ENCODE measurements at places on chromosomes 11 and 22. TPM values are rescaled to one million over a fixed set of nuclear protein-coding genes. Genes with fewer than 3 reads are reported as not detected.

DNA sequence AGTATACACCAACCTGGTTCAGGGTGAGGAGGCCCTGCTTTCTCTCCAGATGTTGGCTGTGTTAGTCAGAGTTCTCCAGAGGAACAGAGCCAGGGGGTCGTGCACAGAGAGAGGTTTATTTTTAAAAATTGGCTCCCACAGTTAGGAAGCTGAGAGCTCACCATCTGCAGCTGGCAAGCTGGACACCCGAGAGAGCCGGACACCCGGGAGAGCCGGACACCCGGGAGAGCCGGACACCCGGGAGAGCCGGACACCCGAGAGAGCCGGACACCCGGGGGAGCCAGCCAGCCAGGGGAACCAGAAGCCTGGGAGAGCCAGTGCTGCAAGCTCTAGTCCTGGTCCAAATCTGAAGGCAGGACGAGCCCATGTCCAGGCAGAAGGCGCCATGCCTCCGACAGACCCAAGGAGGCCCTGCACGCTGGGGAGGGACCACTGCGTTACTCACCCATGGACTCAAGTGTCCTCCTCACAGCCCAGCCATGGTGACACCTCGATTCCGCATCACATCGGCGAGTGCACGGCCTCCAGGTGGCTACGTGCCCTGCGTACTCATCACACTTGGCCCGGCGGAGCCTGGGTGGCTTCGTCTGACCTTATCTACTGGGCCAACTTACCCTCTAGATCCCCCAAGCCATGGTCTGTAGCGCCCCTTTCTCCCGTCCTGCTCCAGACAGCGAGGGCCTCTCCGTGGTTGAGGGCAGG lies 99.0 kb downstream of the BRD1 start:
- no peak for DNase-seq

DNA sequence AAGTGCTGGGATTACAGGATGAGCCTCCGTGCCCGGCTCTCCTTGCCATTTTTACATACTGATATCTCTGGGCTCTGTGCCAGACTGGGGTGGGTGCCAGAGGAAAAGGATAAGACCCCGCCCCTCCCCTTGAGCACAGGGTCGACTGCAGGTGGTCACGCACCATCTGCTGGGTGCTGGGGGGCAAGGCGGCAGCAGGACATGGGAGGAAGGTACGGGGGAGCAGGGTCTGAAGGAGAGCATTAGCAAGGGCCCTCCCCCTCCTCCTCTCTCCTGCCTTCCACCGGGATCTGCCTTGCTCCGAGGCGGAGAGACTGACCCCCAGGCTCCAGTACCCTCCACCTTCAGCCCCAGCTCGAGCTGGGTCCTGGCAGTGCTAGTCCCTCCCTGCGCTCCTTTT lies 9.7 kb upstream of the PGA3 start:
- no peak for DNase-seq

- DNase-seq, result no peak
Measured at GRCh38 chr22:34784056-34784455, 281.9 kb upstream of the ISX start.

GRCh38 chr11:58787903-58788302 lies 56.2 kb upstream of the GLYAT start:
- no peak for DNase-seq

DNA sequence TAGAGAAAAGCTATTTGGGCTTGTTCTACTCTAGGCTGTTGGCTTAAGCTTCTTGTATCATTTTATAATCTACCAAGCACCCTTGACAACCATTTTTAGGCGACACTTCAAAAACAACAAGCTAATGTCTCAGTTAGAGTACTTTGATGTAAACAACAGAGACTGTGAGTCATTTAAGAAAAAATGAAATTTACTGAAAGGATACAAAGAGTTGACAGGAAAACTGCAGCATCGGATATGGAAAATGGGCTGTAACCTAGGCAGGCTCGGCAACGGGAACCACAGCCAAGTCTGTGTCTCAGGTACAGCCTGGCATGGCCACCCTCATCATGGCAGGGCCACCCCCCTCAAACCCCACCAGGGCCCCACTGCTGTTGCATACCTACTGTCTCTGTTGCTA lies 4.4 kb upstream of the RNF169 start:
- DNase-seq, result peak; percentile 48

DNA sequence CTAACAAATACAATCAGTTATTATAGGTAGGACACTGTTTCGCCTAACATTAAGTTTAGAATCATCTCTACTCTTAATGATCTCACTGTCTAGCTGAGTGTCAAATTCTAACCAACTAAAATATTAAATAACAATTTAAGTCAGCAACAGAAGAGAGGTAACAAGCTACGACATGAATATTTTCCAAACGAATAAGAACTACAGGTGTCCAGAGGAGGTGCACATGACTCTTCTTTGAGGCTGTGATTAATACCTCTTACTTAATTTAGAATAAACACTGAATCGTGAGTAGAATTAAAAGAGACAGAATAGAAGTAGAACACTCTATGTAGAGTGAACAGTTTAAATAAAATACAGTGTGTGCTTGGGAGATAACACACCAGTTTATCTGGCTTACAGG lies 619.0 kb upstream of the ARHGAP42 start:
- no peak for DNase-seq

DNA sequence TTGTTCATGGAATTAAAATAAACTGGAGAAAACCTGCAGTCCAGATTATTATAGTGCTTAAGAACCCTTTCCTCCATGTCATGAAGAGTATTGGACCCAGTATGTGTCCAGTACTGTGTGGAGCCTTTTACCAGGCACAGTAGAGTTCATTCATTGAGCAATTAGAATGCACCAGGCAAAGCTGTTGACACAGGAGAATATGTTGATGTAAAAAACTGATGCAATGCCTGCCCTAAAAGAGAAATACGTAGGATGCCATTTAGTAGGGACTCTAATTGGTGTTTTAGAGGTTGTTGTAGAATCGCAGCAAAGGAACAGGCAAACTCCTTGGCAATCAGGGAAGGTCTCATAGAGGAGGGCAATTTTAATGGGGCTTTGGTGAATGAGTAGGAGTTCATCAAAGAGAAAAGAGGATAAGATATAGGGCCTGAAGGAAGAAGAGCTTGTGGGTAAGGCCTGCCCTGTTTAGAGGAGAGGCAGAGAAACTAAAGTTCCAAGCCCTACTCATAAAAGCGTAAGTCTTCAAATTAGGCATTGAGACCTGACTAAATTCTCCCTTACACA lies 126.4 kb downstream of the SEZ6L start:
- DNase-seq, result no peak

DNA sequence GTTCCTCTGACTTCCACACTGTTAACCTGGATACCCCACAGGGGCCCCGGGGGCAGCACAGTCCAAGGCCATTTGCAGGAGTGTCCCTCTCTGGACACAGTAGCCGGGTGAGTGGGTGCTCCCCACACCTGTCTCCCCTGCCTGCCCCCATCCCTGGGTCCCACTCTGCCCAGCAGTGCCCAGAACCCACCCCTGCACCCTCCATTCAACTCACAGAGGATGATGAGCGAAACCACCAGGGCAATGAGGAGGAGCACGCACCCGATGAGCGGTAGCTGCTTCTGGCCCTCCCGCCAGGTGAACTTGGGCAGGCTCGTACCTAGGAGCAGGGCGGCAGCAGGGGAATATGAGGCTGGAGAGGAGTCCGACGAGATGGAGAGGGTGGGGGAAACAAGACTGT lies 12.2 kb downstream of the TMPRSS13 start:
- no peak for DNase-seq

DNA sequence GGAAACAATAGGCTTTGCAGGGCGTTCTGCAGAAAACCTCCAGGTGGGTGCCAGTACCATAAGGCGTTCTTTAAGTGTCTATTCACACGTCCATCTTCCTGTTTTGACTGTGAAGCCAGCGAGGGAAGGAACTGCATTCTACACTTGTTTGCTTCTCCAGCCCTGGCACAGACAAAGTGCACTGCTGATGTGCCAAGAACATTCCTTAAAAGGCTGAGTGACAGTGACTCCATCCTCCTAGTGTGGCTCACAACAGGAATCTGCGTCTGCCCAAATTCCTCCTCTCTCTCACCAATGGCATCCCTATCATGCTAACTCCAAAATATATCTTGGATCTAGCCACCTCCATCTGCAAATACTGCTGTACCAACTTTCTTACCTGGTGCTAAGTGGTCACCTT lies 407.4 kb upstream of the SYN3 start:
- DNase-seq, result no peak

DNA sequence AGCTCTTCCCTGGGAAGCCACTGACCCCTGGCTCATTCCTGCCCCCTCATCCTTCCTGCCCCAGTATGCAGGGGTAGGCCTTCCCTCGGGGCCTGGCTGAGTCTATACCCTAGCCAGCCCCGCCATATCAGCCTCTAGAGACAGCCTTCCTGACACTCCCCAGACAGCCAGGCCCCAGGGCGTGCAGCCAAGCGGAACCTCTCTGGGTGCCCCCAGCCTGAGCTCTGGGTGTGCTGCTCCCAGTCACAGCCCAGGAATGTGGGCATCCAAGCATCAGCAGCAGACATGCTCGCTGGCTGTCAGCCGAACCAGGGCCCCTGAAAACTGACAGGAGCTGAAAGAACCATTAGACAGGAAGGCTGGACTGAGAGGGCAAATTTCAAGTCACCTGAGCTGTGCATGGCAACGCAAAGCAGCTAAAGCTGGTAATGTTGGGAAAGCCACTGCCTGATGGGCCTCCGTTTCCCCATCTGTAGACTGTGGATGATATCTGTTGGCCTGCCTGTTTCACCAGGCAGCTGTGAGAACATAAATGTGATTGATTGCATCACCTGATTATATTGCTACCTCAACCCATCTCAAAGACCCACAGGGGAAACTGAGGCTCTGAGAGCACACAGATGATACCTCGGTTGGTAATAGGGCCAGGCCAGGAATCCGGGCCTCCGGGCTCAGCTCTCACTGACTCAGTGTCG lies 93.2 kb downstream of the LRRC32 start:
- peak; percentile 68 for DNase-seq

DNA sequence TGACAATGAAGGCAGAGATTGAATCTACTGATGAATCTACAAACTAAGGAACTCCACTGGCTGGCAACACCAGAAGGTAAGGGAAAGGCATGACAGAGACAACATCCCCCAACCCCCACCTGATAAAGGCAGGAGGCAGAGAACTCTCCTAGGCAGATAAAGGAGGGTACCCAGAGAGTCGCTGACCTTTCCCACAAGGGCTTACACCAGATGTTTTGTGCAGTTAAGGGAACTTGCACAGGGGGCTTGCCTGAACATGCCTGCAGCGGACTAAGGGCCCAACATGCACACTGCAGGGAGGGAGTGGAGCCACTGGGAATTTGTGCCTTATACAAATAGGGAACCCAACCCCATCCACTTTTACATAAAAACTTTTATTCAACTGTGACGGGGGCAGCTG lies 1996.9 kb upstream of the RAG2 start:
- DNase-seq, result no peak

DNA sequence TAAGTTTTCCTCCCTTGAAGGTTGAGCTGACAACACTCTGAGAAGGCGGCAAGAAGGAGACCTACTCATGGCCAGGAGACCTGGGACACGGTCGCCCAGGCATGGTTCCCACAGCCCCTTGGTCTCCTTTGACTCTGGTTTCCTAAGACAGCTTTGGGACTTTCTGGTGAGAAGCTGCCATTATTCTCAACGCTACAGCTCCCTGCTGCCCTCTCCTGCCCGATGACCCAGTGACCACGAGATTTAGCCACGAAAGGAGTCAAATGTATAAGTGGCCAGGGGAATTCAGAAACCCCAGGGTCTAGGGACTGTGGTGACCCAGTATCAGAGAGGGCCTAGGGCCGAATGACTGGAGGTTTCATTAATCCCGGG lies 699 bp upstream of the SDF2L1 start:
- peak; percentile 79 for DNase-seq

- DNase-seq, result no peak
Measured at GRCh38 chr22:49567899-49568750, 259.5 kb downstream of the BRD1 start.

DNA sequence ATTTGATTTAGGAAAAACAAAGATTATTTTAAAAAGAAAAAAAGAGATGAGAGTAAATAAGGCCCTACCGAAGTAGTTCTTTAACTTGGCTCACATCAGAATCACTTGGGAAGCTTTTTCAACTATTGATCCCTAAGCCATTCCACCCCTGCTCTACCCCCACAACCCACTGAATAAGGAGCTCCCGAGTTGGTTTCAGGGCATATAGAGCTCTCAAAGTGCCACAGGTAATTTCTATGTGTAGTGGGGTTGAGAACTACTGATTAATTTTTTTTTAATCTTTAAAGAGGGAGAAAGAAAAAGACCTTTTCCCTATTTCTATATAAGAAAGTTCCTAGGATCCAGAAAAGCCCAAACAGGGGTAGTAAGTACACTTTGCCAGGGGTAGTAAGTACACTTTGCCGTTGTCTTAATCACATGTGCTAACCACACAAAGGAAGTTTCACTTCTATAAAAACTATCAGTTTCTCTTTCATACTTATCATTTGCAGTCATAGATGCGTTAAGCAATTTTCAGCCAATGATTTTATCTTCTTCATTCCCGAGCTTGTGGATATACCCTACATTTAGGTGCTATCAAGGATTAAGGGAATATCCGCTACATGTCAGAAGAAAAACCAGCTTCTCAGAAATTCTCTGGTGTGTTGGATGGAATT lies 108.4 kb upstream of the ZC3H12C start:
- no peak for DNase-seq

DNA sequence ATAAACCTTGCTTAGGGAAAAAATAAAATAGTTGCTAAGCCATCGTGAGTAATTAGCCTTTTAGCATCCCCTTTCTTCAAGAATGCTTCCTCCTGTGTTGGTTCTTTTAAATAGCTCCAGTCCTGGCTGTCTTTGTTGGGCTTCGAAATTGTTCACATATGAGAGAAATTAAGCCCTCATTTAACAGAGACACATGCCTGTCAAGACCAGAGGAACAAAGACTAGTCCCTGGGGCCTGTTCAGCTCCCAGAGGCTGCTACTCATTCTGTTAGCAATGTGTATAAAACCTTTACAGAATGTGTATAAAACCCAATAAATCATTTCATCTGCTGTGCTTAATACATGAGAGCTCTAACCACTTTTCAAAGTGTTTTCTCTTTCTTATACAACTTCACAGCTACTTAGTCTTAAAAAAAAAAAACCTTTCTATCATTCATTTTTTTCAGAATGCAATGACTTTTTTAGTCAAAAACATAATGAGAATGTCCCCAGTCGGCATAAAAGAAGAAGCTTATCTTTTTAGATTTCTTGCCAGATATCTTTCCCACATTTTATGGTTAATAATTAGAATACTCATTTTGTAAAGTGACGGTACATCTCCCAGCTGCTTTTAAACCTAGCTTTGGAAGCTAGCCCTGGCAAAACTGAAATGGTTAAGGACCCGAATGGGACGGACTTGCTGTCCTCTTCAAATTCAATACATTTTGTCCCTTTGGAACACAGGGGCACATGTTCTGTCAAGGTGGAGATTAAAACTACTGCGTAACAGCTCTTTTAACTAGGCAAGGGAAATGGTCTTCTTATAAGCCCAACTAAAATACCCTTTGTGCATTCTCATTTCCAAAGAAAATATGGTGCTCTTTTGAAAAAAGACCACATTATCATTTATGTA lies 186.1 kb downstream of the SOX6 start:
- DNase-seq, result no peak

- DNase-seq, result peak; percentile 42
Measured at GRCh38 chr11:77819921-77820564, 479 bp downstream of the RSF1 start.

Gene CFAP300
- not detected for total RNA-seq

Gene RASGRP2
- 2.9 TPM for total RNA-seq

Gene LARGE2
- not detected for total RNA-seq

Gene PATE2
- total RNA-seq, result not detected

Gene DSCAML1
- total RNA-seq, result under 0.01 TPM

Gene SUSD2
- total RNA-seq, result 0.34 TPM

Gene PATE4
- not detected for total RNA-seq
